ENCODE measurements at places on chromosomes 3 and 15. TPM values are rescaled to one million over a fixed set of nuclear protein-coding genes. Genes with fewer than 3 reads are reported as not detected.

The WNT5A gene
- 0.51 TPM for total RNA-seq

The HESX1 gene
- total RNA-seq, result 0.72 TPM

The ESYT3 gene
- total RNA-seq, result 0.22 TPM

The IL12A gene
- total RNA-seq, result not detected
